ENCODE measurements at places on chromosomes 13 and 19.

- DNase-seq, result no peak
These were observed 1156.5 kb downstream of the OLFM4 start for GRCh38 chr13:54185101-54185500.

DNA sequence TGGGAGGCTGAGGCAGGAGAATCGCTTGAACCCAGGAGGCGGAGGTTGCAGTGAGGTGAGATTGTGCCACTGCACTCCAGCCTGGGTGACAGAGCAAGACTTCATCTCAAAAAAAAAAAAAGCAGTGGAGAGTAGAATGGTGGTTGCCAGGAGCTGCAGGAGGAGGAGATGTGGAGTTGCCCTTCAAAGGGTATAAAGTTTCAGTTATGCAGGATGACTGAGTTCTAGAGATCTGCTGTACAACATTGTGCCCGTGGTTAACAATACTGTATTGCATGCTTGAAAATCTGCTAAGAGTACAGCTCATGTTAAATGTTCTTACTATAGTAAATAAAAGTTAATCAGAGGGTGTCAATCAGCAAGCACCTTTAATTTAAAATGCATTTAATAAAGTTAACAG lies 28.4 kb upstream of the LATS2 start:
- DNase-seq, result no peak

- no peak for DNase-seq
These were observed 305.1 kb downstream of the SLITRK1 start for GRCh38 chr13:83577183-83577582.

DNA sequence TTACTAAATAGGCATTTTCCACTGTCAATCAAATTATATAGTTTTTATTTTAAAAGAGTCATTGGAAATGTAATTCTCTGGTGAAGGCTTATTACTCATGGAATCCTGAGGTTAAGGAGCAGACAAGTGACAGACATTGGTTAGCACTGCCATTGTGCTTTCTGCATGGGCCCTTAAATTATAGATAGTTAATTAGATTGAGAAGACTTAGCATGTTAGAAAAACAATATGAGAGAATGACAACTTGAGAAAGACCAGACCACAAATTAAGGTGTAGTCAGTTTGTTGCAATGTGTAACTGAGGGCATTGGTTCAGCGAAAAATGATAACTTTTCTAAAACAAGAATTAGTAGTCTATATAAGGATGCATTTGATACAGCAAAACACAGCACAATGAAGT lies 195.5 kb downstream of the SLITRK6 start:
- no peak for DNase-seq

- DNase-seq, result no peak
These were observed 258.2 kb upstream of the IRS2 start for GRCh38 chr13:110044551-110045111.

DNA sequence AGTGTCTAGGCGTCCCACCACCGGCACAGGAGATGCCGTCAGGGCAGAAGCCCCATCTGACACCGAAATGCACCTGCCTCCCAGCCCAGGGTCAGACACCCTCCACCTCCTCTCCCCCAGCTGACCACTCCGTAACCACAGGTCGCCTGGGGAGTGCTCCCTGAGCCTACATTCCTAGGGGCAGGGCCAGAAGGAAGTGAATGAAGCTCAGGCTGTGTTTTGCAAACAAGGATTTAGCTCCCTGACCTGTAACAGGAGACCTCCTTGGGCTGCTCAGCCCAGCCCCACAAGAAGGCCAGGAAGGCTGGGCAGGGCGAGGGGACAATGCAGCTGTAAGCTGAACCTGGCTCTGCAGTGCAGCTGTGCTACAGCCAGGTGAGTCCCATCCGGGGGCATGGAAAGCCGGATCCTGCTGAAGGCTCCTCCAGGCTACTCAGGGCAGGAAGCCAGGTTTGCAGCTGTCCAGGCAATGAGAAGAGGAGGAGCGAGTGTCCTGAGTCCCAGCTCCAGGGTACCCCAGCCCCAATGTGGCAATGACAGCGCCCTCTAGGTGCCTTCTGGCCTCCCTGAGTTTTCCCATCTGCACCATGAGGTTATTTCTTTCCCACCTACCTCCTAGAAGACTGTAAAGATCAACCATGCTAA lies 42.1 kb downstream of the RHPN2 start:
- no peak for DNase-seq

DNA sequence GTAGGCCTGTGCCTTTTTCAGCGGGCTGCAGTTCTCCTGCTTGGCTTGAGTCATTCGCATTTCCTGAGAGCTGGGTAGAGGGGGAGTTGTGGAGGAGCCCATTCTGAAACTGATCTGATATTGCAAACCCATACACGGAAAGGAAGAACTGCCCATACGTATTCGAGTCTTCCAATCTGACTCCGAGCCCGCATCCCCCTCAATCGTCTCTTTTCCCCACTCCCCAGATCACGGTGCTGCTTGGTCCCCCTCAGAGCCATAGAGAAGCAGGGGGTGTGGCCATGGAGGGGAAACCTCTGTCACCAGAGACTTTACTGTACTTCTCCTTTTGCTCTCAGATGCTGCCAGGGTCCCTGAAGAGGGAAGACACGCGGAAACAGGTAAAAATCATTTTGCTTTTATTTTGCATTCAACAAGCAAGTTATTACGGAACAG lies at the start of gene CD22:
Gene CD22, plus strand, starts transcription at position 337 of the 435 bp plus-strand sequence. CDS start 2,854 bp downstream, outside the sequence.
- DNase-seq, result no peak

Measured in cortex of kidney (tissue), 1 donor.